Epithelial cell of esophagus (primary cell): ENCODE measurements at places on chromosomes 12 and 14.

DNA sequence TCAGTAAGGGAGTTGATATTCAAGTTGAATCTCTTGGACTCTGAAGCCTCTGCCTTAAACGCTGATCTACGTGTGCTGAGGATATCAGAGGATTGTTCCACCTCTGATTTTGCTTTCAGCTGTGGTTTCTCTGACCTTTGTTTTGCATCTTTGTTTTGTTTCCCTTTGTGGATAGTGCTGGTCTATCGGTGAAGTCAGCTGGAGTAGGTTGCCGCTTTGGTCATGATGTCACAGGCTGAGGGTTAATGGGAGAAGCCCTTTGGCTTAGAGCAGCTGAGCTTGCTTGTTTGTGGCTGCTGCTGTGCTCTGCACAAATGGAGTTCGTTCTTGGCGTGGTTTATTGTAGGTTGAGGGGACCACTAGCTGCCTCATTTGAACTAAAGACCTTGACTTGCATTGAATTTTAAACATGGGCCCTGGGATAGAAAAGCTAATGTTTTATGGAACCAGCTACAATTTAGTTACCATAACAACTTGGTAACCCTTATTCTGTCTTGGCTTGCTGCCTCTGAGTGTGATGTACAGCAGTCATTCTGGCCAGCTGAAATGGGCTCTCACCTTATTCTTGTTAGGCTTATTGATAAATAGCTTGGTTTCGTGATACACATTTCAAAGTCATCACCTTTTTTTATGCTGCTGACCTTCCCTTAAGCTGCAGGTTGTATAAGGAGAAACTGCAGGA, 284.5 kb upstream of the E2F7 start:
- no peak for DNase-seq

GRCh38 chr12:132502149-132502881, 12.4 kb downstream of the FBRSL1 start:
- peak; percentile 26 for DNase-seq

DNA sequence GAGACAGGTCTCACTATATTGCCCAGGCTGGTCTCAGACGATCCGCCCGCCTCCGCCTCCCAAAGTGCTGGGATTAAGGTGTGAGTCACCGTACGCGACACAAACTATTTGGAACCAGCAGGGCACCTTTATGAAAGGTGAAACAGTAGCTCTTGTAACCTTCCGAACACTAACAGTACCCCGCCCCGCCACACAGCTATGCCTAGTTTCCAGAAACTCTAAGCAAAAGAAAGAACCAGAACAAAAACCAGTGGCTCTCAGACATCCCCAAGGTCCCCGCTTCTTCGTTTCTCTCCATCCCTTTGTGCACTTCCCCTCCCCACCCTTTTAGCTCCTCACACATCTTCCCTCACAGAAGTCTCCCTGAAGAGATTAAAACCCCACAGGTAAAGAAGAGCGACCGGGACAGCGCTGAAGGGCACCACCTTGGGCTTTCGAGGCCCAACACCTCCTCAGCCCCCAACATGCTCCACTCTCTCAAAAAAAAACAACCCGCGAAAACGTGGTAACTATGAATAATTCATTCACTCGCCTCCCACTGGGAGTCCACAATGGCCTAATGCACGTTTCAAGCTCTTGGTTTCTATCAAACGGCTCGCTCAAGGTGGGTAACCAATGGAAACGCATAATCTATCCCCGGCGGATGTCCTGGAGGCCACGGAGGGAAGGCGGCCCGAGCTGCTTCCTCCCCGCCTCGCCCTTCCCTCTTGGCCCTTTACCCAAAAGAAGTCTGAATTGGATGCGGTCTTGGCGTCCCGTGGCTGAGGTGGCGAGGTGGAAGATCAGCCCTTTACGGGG, 877 bp downstream of the BAG5 start:
- DNase-seq, result peak; percentile 63

DNA sequence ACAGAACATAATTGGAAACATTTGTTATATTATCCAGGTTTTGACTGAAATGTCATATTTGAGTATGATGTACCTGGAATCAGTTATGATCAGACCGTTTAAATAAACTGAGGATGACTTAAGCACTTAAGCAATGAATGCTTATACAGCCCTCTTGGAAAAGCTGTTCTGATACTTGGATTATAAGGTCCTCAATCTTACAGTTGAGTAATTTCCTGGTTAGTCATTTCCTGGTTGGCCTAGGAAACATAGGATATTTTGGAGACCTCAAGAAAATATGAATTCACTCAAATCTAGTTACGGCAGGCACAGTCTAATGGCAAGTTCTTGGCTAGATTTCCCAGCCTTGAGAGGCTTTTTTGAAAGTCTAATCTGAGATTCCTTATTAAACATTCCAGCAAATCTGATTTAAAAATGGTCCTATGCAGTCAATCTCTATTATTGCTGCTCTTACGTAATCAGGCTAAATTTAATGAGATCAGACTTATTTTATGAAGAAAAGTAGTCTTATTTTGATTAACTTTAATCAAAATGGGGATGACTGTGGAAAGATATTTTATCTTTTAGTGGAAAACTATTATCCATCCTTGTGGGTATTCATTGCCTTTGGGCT, 447.2 kb downstream of the SNAPC1 start:
- DNase-seq, result peak; percentile 82

DNA sequence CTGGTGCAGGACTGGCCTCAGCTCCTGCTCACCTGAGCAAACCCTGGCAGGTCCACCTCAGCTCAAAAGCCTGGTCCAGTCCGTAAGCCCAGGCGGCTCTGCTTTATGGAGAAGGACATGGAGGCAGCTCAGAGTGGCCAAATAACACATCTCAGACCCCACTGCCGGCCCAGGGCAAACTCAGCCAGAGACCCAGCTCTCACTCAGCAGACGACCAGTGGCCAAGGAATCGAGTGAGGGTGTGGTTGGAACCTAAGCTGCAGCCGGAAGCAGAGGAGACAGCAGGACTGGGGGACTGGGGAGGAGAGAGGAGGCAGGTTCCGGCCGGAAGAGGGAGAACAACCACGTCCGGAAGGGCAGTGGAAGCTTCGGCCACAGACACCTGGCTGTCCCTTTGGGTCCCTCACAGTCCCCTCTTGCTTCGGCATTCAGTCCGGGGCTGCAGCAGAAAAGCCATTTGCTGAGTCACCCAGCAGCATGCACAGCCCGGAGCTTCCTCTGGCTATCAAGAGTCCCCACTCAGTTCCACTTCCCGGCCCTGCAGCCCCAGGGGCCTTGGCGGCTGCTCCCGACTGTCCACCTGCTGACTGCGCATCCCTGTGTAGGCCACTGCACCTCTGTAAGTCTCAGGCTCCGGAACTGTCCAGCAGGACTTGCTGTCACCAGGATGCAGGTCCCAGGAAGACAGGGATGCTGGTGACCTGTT, 104.0 kb downstream of the CALM1 start:
- DNase-seq, result no peak

DNA sequence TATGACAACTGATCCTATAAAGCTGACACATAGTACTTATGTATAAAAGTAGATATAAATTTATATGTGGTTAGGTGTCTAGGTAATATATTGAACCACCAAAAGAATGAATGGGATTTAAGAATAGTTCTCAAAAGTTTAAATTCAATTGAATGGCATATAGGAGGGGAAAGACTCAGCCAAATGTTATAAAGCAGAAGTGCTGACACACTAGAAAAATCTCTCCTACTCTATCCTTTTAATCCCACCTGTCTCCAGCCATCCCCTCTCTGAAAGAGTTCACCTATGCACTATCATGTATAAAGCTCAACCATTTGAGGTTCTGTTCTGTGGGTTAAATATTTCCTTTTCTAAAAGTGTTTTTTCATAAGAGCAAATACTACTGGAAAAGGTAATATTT, 400.7 kb downstream of the SOX5 start:
- DNase-seq, result no peak

DNA sequence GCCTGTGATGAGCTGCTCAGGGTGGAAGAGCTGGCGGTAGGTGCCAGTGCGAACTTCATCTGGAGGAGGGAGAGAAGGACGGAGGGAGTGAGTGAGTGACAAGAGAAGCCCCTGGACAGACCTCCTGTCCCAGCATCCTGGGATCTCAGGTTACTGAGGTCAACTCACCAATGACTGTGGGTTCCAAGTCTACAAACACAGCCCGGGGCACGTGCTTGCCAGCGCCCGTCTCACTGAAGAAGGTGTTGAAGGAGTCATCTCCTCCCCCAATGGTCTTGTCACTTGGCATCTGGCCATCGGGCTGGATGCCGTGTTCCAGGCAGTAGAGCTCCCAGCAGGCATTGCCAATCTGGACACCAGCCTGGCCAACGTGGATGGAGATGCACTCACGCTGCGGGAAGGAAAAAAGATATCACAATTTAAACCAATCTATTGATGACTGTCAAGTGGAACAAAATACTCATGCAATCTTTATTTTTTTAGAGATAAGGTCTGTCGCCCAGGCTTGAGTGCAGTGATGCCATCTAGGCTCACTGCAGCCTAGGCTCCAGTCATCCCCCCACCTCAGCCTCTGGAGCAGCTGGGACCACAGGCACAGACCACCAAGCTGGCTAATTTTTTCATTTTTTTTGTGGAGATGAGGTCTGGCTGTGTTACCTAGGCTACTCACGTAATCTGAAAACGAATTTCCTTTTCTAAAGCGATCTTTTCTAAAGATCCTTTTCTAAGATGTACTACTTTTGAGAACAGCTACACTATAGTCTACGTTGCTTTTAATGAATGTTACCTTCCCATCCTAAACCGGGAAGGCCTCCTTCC, 1.7 kb downstream of the TUBA1B start:
- DNase-seq, result no peak

DNA sequence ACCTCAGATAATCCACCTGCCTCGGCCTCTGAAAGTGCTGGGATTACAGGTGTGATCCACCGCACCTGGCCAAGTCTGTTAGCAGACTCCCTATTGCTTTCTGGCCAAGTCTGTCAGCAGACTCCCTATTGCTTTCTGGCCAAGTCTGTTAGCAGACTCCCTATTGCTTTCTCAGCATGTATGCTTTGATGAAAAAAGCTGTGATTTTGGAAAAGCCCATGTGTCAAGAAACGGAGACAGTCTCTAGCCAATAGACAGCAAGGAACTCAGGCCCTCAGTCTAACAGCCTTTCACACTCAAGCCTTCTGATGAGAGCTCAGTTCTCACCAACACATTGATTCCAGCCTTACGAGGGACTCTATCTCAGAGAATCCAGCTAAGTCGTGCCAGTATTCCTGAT, 158.8 kb upstream of the KRR1 start:
- DNase-seq, result no peak

DNA sequence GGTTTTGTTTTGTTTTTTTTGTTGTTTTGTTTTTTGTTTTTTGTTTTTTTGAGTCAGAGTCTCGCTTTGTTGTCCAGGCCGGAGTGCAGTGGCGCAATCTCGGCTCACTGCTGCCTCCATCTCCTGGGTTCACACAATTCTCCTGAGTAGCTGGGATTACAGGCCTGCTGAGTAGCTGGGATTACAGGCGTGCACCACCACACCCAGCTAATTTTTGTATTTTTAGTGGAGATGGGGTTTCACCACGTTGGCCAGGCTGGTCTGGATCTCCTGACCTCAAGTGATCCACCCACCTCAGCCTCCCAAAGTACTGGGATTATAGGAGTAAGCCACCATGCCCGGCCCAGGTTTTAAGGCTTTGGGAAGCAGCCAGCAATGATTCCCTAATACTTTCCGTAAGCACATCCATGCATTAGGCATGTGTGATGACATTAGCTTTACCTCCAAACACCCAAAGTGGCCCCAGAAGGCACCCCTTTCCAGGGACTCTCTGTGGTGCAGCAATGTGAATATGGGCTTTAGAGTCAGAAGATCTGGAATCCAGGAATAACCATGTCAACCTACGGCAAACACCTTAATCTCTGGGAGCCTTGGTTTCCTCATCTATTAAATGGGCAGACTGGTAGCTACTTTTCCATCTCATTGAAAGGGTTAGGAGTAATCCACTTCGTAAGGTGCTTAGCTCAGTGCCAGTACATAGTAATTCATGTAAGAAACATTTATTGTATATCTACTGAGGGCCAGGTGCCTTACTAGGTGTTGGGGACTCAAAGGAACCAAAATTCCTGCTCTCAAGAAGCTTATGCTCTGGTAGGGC, 152.9 kb downstream of the ZFP36L1 start:
- DNase-seq, result no peak

- DNase-seq, result no peak
Observed at GRCh38 chr12:102865821-102866615, 51.0 kb downstream of the PAH start.

DNA sequence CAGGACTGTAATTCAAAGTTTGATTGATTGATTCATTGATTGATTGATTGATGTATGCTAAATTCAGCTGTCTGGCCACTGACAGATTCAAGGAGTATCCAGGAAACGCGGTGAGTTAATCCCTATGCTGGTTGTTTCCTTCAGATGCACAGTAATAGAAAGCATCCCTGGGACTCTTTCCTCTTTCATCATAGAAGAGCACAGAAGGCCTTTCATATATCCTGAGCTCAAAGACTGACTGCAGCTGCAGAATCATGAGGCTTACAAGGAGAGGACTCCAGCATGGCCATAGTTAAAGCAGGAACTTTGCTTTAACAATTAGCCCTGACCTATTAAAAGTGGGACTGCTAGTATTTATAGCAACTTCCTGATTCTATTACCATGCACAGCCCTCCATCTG, 187.7 kb upstream of the TMTC1 start:
- DNase-seq, result no peak

GRCh38 chr12:111925171-111925570, 83.1 kb downstream of the MAPKAPK5 start:
- DNase-seq, result no peak

DNA sequence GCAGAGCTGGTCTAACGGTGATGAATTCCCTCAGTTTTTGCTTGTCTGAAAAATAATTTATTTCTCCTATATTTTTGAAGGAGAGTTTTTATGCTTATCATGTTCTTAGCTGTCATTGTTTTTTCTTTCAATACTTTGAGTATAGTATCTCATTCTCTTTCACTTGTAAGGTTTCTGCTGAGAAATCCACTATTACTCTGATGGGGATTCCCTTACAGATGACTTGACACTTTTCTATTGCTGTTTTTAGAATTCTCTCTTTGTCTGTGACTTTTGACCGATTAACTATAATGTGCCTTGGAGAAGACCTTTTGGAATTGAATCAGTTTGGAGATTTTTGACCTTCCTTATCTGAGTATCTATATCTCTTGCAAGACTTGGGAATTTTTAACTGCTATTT, 139.6 kb downstream of the PRKD1 start:
- DNase-seq, result no peak

DNA sequence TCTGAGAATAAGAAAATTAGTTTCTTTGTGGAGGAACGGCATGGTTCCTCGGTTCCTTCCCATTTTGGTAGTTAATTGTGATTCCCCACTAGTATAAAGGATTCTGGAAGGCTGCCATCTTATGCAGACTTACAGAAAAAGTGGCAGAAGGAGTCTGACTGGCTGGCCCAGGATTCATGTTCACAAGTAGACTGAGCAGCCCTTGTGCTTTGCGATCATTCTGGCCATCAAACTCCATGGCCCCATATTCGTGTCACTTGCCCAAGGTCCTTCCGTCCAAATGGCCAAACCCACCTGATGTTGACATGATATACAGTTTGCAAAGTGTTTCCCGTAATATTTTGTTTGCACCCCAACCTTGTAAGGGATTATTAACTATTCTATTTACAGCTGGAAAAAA, 297.2 kb upstream of the AMIGO2 start:
- DNase-seq, result peak; percentile 25

- DNase-seq, result no peak
Observed at GRCh38 chr14:58772794-58773620, 135.2 kb downstream of the DACT1 start.
